ENCODE measurements at places on chromosomes 7 and 10.

DNA sequence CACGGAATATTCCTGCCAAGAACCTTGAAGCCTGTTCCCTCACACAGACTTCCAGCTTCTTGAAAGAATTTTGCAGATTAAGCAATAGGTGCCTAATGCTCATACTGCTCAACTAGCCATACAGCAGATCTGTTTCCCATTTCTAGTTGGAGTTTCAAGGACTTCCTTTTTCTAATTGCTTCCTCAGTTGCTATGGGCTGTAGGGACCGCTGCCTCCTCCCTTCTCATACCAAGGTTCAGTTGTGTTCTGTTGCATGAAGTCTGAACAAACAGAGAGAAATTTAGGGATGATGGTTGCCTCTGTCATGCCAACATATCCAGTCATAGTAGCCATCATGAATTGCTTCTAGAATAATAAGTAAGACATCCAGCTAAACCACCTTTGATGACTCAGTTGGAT is 6.8 kb downstream of the ITGA8 start:
- DNase-seq: no peak

- no peak for DNase-seq
Observed at GRCh38 chr7:70660154-70660818, 471.7 kb upstream of the GALNT17 start.

- peak; percentile 22 for DNase-seq
Observed at GRCh38 chr10:52779541-52780390, 7.2 kb upstream of the MBL2 start.

- DNase-seq: peak; percentile 34
Observed at GRCh38 chr7:141072548-141073172, 1.2 kb upstream of the TMEM178B start.

- no peak for DNase-seq
Observed at GRCh38 chr10:111830359-111830758, 353.2 kb downstream of the GPAM start.

DNA sequence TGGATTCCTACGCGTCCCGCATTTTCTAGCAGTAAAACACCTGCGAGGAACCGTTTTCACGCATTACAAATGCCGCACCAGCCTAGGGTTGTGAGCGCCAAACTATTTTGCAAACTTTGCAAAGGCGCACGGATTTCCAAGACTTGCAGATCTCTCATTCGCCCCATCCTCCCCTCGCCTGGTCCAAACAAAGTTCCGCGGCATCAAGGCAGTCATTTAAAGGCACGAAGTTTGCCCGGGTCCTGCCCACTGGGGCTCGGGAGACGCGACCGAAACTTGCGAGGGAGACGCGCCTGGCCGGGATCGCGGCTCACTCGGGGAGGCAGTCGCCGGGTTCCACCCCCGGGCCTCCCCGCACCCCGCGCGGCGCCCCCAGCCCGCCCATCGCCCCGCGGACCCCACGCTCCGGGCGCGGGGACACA is 613 bp downstream of the USP6NL start:
- no peak for DNase-seq

GRCh38 chr10:122213766-122214165 is 57.3 kb upstream of the BTBD16 start:
- DNase-seq: no peak

DNA sequence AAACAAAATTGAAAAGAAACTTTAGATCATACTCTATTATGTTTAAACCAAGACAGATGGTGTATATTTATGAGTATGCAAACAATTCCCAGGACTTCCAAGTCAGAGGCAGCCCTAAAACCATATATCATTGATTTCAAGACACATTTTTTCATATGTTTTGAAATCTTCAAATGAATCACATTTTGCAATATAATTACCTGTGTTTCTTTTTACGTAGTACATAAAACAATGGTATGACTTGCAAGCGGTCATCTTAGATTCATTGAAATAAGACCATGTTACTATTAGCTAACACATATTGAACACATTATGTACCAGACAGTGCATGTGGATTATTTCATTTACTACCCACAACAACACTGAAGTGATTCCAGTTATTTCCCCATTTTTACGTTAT is 14.9 kb downstream of the SMURF1 start:
- no peak for DNase-seq

- DNase-seq: no peak
Observed at GRCh38 chr7:11317766-11318165, 344.1 kb downstream of the PHF14 start.

DNA sequence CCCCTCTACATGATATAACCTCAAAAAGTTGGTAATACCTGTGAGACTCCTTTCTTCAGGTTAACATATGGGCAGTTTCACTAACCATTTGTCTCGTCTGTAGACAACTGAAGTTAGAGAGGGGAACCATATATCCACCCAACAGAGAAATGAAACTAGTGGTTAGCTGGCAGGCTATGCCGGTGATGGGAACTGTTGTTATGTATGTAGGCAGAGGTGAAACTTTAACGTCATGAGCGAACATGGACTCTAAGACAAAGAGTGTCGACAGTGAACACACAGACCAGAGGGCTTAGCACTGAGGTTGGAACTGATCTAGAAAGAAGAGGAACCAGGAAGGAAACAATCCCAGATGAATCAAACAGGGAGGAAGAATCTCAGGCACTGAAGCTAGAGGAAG is 112.4 kb downstream of the ELMO1 start:
- DNase-seq: peak; percentile 58

- peak; percentile 55 for DNase-seq
Observed at GRCh38 chr10:46787321-46787615, 124.0 kb upstream of the PTPN20 start.

DNA sequence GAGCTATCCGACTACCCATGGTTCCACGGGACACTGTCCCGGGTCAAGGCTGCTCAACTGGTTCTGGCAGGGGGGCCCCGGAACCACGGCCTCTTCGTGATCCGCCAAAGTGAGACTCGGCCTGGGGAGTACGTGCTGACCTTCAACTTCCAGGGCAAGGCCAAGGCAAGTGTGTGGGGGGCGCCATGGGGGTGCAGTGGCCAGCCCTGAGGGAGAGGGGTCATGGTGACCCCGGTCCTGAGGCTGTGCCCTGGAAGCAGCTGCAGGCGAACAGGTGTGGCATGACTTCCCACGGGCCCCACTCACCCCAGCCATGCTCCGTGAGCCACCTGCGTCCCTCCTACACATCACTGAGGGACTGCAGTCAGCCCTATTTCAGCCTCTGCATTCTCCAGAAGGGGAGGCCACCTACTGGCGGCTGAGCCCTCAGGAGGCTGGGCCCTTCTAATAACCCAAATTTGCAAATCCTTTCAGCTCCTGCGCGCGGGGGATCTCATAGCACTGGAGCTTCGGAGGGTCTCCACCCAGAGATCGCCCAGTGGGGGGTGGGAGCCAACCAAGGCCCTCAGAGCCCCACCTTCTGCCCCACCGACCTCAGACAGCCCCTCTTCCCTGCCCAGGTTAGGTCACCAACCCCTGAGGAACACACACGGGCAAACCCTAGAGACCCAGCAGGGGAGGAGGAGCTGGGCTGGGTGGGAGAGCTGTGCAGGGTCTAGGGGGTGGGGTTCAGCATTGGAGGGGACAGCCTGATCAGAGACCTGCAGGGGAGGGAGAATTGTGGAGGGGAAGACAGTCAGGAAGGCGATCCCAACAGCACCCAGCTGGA is 30.8 kb downstream of the SH2B2 start:
- no peak for DNase-seq

DNA sequence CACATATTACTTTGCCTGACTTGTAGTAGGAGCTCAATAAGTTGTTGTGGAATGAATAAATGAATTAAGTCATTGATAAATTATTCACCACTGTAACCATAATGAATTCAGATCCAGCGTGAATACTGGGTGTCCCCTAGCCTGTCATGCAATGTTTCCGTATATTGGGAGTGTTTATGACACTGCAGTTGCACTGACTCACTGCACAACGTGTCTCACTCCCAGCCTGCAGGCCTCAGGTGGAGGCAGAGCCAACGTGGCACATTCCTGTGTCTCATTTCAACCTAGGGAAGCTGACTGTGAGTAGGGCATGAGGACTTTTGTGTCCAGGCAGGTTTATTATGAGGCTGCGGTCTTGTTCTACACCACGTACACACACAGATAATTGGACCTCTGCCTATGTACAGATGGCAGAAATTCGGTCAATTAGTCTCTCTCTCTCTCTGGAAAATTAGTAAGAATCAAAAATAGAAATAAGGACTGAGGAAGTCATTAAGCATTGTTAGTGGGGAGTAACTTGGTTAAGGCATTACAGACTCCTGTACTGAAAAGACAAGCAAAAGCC is 299.1 kb upstream of the IGFBP3 start:
- no peak for DNase-seq

DNA sequence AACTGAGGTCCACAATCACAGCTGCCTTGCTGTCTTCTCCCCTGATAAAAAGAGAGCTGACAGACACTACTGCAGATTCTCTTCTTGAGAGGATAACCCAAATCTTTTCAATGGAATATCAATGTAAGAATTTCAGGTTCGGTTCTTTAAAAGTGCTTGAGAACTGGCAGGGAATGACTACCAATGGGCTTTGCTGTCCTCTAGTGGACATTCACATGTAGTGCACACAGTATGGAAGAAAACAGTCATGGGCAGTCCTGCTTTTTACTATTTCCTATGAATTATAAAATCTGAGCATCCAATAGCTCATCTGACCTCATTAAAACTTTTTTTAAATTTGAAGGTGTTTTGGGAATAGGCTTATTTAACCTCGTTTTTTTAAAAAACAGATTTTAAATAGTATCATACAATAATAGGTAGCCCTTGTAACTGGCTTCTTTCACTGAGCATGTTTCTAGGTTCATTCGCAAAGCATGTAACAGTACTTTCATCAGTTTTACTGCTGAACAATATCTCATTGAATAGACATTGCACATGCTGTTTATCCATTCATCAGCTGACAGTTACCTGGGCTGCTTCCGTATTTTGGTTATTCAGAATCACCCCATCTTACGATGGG is 18.3 kb downstream of the FZD9 start:
- no peak for DNase-seq

- DNase-seq: no peak
Observed at GRCh38 chr10:72065439-72066025, 22.8 kb downstream of the SPOCK2 start.

- no peak for DNase-seq
Observed at GRCh38 chr10:96374639-96374984, 15.8 kb upstream of the OPALIN start.

DNA sequence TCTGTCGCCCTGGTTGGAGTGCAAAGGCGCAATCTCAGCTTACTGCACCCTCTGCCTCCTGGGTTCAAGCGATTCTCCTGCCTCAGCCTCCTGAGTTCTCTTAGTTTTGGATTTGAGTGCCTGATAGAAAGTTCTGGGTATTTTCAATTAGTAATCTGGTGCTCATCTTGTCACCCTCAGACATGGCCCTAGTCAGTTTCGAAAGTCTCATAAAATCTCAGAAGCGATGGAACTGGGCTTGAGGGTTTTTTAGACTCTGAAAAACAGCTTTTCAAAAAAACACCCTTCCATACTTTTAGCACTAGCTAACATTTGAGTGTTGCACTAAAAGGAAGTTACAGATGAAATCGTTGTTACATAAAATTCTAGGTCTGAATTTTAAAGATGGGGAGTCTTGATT is 9.4 kb upstream of the PIP4K2A start:
- no peak for DNase-seq

GRCh38 chr10:48924988-48925387 is 14.7 kb downstream of the LRRC18 start:
- no peak for DNase-seq

DNA sequence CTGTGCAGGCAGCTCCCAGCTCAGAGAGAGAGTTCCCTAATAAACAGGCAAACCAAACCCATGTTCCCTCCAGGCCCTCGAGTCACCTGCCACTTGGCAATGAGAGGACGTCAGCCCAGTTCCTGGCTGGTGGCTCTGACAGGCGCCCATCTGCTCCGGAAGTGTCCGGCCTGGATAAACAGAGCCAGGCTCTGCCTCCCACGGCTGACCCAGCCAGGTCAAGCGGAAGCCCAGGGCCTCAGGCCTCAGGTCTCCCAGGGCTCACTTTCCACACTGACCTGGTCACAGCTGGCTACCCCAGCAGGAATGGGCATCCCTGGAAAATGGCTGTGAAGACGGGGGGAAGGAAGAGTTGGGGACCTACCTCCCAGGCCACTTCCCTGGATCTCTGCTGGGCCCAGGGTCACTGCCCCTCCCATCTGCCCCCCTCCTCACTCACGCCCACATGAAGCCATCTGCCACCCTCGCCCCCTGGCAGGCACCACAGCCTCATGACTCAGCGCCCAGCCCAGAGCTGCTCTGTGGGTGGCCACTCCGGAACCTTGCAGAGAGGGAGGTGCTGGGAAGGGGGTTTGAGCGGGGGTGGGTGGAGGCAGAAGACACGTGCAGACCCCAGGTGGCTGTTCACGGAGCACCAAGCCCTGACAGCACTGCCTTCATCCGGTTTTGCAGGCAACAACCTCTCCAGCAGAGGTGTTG is 37.4 kb upstream of the DUSP5 start:
- peak; percentile 23 for DNase-seq

DNA sequence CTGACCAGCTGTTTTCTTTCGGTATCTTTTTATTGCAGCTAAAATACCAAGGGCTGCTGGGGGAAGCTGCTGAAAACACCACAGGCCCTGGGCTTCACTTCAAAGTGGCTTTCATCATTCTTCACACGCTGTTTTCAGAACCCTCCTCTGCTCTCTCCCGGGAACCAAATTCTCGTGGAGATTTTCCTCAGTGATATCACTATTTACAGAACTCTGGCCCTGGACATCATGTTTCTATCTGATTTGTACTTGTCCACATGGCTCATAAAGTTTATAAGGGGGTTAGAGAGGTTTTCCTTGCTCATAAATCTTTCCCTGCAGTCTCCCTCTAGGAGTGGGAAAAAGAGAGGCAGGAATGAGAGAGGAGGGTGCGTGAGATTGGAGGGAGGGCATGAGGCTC is 177.4 kb upstream of the NPVF start:
- DNase-seq: no peak
